ENCODE measurements at places on chromosomes 12 and 14.
A peak's percentile ranks its signal among the peaks of the same experiment; 100 is the strongest.

- no peak for DNase-seq
Observed at GRCh38 chr12:121451961-121452339, 52.0 kb downstream of the RNF34 start.

GRCh38 chr14:67269298-67270060 lies 28.2 kb downstream of the PALS1 start:
- DNase-seq = no peak

GRCh38 chr12:121947981-121948380 lies 29.6 kb downstream of the CFAP251 start:
- no peak for DNase-seq

DNA sequence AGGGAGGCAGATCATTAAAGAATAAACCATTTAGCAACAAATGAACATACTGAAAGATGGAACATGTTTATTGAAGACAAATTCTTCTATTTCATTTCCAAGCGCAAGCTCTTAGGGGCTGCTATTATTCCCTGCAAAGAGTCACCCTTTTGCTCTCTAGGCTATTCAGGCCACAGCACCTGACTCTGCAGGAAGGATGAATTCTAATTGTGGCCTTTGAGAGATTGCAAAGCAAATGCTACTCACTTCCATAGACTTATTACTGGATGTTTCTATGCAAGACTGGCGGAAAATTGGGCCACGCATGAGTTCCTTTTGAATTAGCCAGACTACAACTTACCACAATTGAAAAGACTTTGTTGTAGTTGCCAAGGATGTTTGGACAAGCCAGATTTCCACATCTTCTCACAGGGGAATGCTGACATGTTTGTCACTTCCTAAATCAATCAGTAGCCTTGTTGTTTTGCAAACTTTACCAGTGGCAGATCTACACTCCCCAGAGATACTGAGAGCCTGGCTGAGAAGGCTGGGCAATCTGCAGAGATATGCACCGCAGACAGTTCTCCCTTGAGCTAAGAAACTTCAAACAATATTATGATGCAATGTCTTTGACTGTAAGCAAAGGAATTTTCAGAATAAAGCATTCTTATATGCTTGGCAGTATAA lies 334.3 kb upstream of the SYT1 start:
- DNase-seq = no peak

- no peak for DNase-seq
Observed at GRCh38 chr14:101501858-101502615, 59.3 kb upstream of the DIO3 start.

DNA sequence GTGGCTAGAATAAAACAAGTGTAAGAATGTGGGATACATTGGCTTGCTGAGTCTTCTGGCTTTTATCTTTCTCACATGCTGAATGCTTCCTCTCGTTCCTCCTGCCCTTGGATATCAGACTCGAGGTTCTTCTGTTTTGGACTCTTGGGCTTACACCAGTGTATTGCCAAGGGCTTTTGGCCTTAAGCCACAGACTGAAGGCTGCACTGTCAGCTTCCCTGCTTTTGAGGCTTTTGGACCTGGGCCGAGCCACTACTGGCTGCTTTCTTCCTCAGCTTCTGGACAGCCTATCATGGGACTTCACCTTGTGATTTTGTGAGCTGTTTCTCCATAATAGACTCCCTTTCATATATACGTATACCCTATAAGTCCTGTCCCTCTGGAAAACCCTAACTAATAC lies 300.9 kb upstream of the STXBP6 start:
- DNase-seq = no peak

GRCh38 chr12:47877081-47877480 lies 27.7 kb downstream of the VDR start:
- DNase-seq = no peak

DNA sequence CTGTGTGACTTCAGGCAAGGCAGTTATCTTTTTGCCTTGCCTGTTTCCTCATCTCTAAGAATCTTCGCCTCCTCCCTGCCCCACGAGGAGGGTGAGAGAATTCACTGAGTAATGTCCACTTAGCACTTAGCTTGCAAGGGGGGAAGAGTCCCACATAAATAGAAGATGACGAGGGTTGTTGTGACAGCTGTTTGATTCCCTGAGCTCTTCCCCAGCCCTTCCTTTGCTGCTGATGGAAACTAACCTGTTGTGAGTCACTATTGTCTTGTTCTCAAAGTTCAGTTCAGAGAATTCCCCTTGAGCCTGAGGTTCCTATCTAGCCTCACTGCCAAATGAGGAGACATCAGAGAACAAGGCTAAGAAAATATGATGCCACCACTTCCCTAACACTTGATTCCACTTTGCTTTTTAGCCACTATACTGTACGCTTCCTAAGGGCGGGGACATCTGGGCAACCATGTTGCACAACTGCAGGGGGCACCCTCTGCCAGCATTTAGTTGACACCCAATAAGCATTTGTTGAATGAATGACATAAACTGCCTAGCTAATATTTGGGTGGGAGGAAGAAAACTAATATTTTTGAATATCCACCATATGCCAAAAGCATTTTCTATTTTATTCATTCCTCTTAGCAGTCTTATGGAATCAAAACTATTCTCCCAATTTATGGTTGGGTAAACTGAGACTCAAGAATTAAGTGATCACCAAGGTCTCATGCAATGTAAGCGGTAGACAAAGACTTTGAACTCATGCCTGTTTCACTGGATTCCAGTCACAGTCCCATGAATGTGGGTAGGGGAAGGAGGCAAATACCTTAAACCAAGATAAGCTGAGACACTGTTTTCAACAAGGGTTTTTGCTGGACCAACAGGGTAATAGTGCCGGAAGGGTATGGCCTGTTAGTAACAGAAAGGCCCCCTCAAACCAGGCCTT lies 77.6 kb downstream of the ZFP36L1 start:
- no peak for DNase-seq

DNA sequence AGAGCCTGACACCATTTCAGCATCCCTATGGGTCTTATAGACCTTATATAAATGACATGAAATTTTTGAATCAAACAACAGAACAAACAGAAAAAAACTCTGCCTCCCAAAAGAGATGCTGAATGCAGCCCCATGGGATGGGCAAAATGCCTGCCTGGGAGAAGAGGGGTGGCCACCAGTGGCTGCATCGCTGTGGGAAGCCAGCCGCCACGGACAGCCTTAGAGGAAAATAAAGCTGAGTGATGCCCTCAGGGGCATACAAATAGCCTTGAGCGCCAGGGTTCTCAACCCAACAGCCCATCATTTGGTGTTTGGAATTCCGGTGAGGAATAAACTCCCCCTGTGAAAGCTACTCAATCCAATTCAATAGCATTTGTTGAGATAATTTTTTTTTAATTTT lies 22.9 kb downstream of the SYNE3 start:
- no peak for DNase-seq

DNA sequence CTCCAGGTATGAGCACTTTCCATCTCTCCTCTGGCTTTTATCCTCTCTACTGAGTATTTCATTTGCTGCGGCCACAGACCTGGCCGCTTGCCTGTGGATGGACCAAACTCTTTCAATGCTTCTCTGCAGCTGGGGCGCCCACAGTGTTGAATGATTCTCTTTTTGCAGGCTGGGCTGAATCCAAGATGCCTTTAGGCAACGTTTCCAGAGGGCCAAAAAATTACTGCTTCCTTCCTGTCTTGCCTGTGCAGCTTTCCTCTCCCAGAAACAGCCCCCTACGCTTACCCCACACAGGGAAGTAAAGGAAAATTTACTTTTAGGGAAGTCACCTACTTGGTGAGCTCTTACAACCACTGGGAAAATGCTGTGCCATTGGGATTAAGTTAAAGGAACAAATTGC lies 55.6 kb upstream of the JDP2 start:
- DNase-seq = no peak

GRCh38 chr14:76930549-76930948 lies 98.0 kb downstream of the IRF2BPL start:
- DNase-seq = no peak

DNA sequence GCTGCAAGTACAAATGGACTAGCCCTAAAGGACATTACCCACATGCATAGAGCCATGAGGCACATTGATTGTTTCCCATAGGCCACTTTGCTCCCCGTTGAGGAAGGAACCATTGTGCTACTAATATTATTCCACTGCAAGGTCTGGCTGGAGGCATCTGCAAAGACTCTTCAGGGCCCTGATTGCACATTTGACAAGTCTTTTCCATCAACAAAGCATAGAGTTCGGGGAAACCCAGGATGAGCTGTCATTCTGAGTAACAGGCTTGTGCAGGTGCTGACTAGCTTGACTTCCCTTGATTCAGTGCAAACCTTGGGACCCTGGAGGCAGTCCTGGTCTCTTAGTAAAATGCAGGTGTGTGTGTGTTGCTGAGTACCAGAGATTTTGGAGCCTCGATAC lies 73.8 kb downstream of the SUSD6 start:
- DNase-seq = peak; percentile 19

DNA sequence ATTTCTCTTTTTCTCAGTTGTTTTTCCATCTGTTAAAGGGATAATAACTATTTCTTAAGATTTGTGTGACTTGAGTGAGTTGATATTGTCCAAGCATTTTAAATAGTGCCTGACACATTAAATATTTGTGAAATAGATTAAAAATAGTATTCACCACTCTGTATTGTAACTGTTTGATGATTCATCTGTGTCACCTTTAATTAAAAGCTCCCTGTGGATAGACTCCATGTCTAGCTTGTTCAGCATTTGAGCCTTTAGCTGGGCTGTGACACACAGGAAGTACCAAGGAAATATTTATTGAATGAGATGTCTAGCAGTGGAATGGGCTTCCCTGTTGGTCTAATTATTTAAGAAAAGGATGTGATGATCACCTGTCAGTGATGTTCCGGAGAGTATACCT lies 1.8 kb upstream of the GLIPR1L2 start:
- no peak for DNase-seq

- DNase-seq = no peak
Observed at GRCh38 chr14:104974146-104974541, 4.0 kb downstream of the AHNAK2 start.

DNA sequence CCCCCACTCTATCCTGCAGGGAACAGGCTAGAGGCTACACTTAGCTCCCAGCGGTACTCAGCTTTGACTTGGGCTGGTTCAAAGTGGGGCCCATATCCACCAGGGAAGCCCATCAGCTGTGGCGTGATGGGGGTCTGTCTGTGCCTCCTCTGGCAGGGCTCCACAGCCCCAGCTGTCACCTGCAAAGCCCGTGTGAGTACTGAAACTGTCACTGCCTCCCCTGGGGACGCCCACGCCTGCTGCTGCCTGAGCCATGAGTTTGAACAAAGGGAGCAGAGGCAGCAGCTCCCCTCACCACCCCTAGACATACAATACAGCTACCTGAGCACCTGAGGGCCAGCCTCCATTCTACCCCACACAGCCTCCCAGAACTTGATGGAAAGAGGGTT lies 5.0 kb downstream of the REM2 start:
- DNase-seq = peak; percentile 22
